Urothelium cell line (cell line): ENCODE measurements at places on chromosomes 7 and 10.

- DNase-seq = no peak
These were observed 110.1 kb downstream of the CDK14 start for GRCh38 chr7:90706072-90706716.

GRCh38 chr7:29281782-29282541 is 87.4 kb downstream of the CHN2 start:
- DNase-seq = no peak

GRCh38 chr10:90769946-90770841 is 87.6 kb downstream of the HTR7 start:
- DNase-seq = no peak

- DNase-seq = no peak
These were observed 202.9 kb upstream of the PLXNA4 start for GRCh38 chr7:132779164-132779563.

DNA sequence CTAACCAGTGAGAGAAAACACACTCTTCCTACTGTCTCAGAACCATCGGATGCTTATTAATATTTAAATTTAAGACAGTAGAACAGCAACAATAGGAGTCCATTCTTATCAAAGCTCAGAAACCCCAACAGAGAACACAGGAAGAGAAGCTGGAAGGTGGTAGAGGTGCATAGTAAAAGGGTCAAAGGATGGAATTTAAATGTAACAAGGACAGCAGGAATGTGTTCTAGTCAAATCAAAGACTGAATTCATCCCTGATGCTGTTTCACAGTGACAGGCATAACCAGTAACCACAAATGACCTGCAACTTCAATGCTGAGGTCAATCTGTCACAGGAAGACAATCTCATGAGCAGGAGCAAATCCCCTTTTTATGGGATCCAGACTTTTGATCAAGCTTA is 1259.7 kb downstream of the XPNPEP1 start:
- DNase-seq = no peak

GRCh38 chr10:3372281-3372680 is 199.7 kb upstream of the PITRM1 start:
- DNase-seq = no peak

GRCh38 chr7:47291461-47292081 is 290.3 kb downstream of the TNS3 start:
- peak; percentile 89 for DNase-seq

DNA sequence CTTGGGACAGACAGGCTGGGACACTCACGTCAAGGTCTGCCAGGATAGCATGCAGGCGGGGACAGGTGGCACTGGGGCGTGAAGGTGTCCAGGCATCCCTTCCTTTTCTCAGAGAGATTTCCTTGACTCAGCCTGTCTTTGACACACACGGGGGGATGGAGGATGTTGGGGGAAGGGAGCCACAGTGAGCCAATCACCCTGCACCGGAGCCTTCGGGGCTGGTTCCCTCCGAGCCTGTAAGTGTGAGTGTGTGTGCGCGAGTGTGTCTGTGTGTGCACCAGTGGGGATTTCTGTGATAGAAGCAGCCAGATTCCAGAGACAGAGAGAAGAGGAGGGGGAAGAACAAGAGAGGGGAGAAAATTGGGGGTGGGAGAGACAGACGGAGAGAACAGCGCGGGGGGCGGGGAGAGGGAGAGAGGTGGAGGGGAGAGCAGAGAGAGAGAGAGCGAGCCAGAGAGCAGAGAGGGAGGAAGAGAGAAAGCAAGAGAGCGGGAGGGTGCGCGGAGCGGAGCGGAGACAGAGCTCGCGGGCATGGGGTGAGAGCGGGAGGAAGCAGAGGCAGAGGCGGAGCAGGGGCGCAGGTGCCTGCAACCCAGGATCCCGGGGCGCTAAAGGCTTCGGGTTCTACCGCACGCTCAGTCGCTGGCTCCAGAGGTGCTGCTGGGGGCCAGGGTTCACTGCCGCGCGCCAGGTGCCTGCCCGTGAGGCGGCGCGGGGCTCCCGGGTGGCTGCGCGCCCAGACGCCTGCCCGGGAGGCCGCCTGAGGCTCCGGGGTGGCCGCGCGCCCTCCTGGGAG is 466 bp upstream of the GPR26 start:
- DNase-seq = no peak

GRCh38 chr7:68258609-68259008 is 1262.0 kb downstream of the TYW1 start:
- DNase-seq = no peak

DNA sequence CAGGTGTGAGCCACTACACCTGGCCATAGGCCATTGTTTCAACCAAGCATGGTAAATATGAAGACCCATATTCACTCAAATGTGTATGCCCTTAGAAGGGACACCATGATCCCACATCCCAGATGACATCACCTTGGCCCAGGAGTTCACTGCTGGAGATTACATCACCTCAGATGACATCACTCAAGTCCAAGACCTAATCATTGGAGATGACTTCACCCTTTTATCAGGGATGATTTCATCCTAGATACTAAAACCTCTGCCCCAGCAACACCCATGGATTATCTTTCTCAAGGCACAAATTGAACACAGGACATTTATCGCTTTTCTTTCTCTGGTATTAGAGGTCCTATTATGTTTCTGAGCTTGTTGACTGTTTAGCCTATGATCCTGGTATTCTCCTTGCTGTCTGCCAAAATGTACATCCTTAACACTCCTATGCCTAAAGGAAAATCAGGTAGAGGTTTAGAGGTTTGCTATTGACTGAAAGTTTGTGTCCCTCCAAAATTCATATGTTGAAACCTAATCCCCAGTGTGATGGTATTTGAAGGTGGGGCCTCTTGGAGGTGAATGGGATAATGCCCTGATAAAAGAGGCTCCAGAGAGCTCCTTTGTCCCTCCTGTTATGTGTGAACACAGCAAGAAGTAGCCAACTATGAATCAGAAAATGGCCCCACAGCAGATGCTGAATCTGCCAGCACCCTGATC is 9.8 kb upstream of the CYP2C18 start:
- peak; percentile 5 for DNase-seq

GRCh38 chr7:5472432-5473315 is 49.0 kb upstream of the TNRC18 start:
- no peak for DNase-seq

- DNase-seq = no peak
These were observed 11.3 kb upstream of the GNA12 start for GRCh38 chr7:2855386-2855785.

GRCh38 chr7:148581624-148582023 is 8.9 kb upstream of the C7orf33 start:
- no peak for DNase-seq

DNA sequence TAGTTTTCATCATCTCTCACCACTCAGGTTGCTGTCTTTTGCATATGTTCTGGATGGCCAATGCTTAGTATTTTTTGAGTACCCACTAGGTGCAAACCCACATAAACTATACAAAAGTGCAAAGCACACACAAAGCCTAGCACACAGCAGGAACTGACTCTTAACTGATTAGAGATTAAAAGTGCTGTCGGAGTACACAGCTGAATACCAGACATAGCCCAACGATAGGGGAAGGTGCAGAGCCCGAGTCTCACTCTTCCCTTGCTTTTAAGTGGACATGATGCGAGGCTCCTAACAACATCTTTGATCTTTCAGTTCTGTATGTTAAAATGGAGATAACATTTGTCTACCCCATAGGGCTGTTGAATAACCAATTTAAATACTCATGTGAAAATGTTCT is 90.8 kb downstream of the DPY19L1 start:
- DNase-seq = no peak

DNA sequence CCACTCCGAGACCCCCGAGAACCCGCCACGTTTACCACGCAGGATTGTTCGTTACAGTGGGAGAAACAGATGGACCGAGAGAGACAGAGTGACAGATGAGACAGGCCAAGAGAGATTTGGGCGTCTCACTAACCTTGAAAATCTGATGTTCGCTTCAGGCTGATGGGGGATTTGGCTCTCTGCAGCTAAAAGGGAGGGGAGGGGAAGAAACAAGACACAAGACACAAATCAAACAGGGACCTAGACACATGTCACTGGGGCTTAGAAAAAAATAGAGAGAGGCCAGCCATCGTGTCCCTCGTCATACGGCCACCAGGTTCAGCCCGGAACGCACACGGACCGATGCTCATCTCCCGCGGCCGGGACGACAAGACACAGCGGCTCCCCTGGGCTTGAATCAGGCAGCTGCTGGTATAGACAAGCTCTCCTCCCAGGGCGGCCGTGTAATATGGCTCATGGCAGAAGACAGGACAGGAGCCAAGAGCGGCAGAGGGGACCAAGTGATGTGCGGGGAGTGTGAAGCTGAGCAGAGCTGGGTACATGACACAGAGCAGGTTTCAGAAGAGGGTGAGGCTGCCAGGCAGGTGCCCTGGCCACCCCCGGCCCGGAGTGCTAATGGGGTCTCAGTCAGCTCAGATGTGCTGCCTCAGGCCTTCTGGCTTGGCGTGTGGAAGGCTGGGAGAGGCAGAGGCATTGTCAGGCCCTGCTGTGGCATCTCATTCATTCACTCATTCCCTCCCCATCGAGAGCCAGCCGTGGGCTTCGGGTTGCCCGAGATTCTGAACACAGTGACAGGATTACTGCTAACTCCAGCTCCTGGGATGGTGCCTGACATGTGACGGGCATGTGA is 88.5 kb upstream of the GNA12 start:
- no peak for DNase-seq

DNA sequence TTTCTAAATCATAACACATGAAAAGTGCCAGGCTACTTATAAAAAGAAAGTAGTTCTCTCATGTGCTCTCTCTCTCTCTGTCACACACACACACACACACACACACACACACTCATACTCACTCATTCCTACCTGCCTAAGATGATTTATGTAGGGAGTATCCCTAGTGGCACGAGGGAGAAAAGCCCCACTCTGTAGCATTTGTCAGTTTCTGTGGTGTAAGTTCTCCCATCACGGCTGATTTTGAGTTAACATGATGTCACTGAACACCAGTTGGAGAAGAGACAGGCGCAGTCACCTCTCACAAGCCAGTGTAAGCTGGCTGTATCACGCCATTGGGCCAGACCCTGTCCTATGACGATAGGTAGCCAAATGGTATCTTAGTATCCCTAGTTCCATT is 395.4 kb downstream of the SFMBT2 start:
- no peak for DNase-seq

DNA sequence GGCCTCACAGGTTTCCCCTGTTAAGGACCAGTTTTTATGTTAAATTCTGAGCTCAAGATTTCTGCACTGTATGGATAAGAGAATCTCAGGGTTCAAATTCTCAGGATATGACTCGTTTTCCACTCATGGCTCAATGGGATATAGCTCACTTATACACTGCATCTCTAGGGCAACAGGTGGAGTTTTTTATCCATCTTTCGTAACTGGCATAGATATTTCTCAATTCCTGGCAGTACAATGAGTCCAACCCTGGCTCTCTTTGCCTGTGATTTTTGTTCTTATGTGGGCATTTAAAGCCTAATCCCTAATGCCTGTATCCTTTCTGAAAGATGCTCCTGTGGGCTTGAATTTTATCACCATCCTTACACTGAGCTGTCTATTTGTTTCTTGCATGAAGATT is 7.6 kb downstream of the CCDC172 start:
- DNase-seq = no peak

GRCh38 chr10:70847659-70848360 is 32.1 kb downstream of the SGPL1 start:
- DNase-seq = no peak

GRCh38 chr10:131865223-131865917 is 35.4 kb upstream of the PPP2R2D start:
- DNase-seq = no peak

DNA sequence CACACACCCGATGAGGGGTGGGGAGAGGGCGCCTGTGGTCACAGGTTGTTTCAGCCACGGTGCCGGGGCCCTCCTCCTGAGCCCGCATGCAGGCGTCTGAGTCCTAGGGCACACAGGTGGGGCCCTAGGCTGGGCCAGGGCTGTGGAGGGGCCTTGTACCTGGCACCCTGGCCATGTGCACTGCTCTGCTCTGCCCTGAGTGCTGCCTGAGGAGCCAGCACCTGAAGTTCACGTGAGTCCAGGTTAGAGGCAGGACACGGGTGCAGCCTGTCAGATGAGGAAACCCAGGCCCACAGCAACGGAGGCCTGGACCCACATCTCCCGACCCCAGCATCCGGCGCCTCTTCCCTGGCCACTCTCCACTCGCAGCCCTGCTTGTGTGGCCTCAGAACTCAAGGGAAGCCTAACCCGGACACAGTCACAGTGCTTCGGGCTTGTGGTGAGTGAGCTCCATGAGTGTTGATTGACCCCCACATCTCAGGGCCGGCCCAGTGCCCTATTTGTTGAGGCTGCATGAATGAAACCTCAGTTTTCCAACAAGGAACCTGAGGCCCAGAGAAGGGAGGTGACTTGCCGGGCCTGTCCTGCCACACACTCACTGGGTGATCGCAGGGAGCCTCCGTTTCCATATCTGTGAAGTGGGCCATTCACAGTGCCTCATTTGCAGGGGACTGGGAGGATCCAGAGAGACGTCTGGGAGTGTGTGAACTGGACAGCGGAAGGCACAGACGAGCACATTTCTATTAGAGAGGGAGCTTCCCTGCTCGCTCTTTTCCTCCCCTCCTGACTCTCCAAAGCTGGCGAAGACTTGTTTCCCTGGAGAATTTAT is 39.6 kb downstream of the PPIF start:
- DNase-seq = no peak

DNA sequence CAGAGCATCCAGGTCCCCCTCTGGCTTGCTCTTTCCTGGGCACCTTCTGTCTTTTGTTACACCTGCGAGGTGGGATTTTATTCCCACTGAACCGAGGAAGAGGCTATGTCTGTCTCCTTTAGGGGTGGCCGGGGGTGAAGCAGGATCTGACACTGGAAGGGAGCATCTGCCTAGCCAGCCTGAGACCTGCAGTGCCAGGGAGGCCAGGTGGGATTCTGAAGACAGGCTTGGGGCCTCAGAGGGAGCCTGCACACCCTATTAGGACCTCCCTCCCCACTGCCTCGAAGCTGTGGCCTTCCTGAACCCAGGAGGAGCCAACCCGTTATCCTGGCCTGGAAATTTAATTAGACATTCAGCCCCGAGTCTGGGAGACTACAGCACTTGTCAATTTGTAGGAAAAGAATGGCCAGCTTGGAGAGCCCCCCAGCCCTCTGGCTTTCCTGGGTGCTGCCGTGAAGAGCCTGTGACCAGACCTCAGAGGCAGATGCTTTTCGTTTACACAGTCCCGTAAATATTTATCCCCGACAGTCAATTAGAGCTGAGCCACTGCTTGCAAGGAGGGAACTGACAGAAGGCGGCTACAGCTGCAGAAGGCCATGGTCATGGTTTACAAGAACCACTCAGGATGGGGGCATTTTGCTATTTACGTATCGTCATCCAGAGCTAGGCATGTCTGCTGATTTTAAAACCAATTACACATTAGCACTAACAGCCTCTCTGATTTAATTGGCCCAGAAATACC is 19.7 kb downstream of the CHAT start:
- no peak for DNase-seq
